Stimulated activated effector memory CD8-positive, alpha-beta T cell treated with anti-CD3 and anti-CD28 coated beads, Interleukin-12 subunit alpha, Interleukin-12 subunit beta, amount 100 ng/mL, for 72 hours (primary cell): ENCODE measurements at places on chromosomes 3 and 15.

DNA sequence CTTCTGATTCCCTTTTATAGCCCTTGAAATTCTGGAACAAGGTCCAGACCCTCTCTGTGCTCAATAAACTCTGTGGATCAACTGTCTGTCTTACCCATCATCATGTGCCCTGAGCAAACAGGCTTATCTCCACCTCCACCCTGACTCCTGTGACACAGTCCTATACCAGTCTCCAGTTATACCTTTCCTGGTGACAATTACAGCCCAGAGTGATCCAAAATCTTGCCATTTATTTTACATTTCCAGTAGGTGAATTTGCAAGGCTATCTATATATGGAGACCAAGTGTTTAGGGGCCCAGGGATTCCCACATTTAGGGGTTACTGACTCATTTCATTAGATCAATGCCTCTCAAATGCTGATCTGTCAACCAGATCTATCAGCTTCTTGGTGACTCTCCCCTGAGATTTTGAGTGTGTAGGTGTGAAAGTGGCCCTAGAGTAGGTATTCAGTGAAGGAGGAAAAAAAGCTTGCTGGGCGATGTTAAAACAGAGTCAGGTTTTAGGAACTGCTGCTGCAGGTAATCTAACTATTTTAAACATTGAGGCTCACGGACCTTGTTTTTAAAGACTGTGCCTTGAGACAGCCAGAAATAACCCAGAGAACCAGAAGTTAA is 229.6 kb upstream of the WNT5A start:
- DNase-seq: no peak

GRCh38 chr3:114743746-114744485 is 403.2 kb downstream of the ZBTB20 start:
- no peak for DNase-seq

GRCh38 chr15:69861331-69862171 is 236.2 kb downstream of the TLE3 start:
- no peak for DNase-seq

DNA sequence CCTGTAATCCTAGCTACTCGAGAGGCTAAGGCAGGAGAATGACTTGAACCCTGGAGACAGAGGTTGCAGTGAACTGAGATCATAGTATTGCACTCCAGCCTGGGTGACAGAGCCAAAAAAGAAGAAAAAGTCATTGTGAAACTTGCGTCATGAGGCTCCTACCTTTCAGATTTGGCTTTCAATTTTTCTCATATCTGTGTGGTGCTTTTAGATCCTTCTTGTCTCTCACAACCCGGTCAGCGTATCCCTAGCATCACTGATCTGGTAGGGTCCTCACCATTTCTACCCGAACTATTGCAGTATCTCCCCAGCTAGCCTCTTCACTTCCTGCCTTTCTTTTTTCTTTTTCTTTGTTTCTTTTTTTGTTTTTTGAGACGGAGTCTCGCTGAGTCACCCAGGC is 21.6 kb upstream of the GCNT3 start:
- peak; percentile 56 for DNase-seq

- no peak for DNase-seq
Measured at GRCh38 chr3:185129083-185129482, 23.8 kb downstream of the C3orf70 start.

GRCh38 chr3:143751643-143752178 is 96.6 kb downstream of the SLC9A9 start:
- DNase-seq: no peak

- DNase-seq: no peak
Measured at GRCh38 chr3:94336046-94336753, 273.3 kb downstream of the NSUN3 start.

DNA sequence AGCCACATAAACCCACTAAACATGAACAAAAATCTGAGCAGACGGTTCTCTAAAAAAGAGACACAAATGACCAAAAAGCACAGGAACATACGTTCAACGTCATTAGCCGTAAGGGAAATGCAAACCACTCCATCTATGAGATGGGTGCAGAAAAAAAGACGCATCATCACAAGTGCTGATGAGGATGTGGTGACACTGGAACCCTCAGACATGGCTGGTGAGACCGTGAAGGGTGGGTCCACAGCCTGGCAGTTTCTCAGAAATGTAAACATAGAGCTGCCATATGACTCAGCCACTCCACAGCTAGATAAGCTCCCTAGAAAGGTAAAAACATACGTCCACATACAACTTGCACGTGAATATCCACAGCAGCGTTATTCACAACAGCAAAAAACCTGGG is 23.3 kb downstream of the PCSK6 start:
- no peak for DNase-seq

GRCh38 chr15:87767516-87767915 is 489.0 kb downstream of the NTRK3 start:
- DNase-seq: no peak

DNA sequence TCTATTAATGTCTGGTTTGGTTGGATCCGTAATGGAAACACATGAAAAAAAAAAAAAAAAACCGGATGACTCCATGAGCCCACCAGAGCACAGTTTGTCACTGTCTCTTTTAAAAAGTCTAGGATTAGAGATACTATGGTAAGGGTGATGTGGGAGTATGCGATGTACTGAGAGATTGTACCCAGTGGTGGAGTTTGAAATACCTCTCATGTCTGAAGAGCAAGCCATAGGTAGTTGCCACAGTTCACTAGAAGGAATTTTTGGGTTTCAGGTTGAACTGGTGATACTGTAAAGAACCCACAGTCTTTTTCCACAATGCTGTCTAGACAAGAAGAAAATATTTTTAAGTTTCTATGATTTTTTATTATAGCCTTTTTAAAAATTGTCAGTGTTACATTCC is 132.9 kb downstream of the KLHL25 start:
- DNase-seq: no peak

DNA sequence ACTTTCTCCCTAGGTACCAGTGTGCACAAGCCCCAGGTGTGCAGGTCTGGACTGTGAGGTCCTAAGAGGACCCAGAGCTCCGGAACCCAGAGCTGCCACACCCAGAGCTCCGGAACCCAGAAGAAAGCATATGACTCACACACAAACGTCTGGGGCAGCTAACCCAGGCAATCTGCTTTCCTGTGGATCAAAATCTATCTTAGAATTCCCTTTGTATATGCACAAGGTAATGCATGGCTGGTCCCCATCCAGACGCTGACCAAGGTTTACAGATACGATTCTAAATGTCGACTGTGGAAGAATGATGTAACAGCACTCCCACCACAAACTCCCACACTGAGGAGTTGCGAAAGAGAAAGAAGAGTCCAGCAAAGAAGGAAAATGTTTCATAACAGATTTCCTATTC is 15.7 kb downstream of the KCNMB2 start:
- DNase-seq: no peak

DNA sequence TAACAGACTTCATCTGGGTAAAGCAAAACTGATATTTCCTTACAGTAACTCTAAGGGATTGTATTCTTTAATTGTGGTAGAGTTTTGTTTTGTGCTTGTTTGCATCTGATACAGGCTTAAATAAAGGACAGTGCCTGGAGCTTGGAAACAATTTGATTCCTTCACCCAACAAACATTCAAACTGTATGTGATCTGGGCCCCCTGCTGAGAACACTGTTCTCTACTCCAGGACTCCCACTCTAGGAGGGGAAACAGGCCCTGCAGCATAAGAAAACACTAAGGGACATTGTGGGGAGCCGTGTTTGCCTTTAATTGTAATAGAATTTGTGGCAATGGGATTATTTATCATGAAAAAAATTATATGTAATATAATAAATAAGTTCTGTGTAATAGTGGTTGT is 56.9 kb downstream of the CTDSPL start:
- DNase-seq: no peak

GRCh38 chr3:23221136-23221535 is 18.0 kb downstream of the UBE2E2 start:
- DNase-seq: no peak

GRCh38 chr3:54939557-54940300 is 11.9 kb upstream of the LRTM1 start:
- no peak for DNase-seq

DNA sequence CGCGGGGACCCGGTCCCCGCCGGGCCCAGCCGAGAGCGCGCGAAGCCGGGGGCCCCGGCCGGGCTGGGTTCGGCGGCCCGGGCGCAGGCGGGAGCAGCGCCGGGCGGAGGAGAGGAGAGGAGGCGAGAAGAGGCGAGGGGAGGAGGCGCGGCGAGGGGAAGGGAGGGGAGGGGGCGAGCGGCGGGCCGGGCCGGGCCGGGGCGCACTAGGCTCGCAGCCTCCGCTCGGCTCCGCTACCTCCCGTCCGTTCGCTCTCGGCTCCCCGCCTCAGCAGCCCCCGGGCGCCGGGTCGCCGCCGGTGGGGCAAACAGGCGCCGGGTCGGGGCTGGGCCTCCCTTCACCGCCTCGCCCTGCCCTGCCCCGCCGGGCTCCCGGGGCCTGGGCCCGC is 351 bp downstream of the INSYN1 start:
- DNase-seq: no peak

DNA sequence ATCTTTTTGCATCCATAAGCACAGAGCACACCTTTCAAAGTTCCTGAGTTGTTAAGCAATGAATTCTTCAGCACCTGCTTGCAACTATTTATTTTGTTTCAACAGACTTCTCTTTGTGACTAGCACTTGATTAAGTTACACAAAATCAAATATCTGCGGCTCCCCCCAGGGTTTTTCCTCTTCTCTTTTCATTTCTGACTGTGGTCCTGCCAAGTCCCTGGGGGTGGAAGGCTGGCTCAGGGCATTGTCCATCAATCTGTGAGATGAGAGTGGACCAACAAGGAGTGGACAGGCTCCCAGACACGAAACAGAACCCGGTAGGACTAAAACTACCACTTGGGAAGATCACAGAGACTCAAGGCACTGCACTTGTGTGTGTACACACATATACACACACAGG is 96.8 kb downstream of the GABRB3 start:
- no peak for DNase-seq

DNA sequence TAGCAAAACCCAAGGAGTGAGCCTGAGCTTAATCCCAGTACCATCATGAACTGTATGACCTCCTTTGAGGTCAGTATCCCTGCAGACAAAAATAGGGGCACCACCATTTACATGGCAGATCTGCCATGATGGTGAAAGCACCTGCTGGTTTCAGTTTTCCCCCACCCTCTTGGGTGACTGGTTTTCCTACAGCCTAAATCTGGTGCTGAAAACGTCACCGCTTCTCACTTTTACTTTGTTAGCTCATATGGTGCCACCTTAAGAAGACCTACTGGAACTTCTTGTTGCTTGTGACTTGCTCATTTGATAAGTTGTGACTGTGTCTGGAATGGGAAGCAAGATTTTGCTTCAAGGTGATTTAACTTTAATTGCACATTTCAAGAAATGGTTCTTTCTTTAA is 5.1 kb downstream of the PPP1R2 start:
- peak; percentile 61 for DNase-seq

- DNase-seq: no peak
Measured at GRCh38 chr3:188152660-188153436, 1.1 kb upstream of the LPP start.

- no peak for DNase-seq
Measured at GRCh38 chr15:60091157-60091556, 87.0 kb downstream of the FOXB1 start.

GRCh38 chr3:47645551-47645950 is 66.9 kb upstream of the CSPG5 start:
- DNase-seq: no peak

DNA sequence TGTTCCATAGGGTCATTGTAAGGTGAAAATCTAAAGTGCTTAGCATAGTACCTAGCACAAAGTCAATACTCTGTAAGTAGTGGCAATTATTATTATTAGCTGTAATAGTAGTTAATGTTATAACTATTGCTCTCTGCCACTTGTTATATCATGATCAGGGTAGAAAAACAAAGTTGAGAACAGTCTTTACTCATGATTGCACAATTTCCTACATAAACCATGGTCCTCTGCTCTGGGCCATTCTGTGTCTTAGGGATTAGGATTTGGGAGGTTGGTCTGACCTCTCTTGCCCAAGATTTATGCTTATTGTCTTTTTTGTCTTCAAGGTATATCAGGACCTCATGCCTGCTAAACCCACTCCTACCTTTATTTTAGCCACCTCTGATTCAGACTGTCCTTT is 4.3 kb upstream of the LRRC58 start:
- DNase-seq: no peak

DNA sequence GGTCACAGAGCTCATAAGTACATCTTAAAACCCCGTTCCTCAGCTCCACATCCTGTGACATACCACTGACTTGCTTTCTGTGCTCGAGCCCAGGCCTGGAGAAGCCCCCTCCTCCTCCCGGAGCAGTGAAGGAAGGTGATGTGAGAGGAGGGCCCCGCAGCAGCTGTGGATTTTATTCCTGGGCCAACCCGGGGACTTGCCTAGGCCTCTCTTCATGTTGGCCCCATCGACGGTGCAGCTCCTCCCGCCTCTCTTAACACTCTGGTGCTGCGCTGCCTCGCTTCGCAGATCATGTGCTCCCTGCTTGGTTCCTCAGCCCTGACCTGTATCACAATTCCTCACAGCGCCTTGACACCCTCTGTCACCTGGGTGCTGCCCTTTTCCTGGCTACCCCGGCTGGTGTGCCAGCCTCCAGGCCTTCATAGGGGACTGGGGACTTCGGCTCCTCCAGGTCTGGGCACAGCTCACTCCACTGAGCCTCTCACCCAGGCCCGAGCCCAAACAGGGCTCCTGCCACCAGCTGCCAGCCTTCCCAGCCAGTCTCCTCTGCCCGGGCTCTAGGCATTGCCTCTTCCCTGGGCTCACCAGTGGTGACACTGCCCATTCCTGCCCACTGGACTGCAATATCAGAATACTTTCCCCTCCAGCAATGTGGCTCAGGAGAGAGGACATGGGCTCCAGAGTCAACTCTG is 21.5 kb downstream of the MAGEF1 start:
- no peak for DNase-seq

DNA sequence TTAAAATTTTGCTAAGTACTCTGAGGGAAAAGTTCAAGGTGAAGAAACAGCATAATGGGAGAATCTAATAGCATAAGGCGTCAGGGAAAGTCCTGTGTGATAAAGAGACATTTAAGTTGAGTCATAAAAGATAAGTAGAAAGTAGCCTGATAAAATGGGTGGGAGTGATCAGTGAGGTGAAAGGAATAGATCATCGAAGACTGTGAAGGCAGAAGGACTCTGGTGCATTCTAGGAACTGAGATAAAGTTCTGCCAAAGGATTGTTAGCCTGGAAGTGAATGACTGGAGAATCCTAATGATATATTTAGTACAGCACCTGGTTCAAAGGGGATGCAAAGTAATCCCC is 149.9 kb downstream of the CFAP20DC start:
- DNase-seq: no peak

DNA sequence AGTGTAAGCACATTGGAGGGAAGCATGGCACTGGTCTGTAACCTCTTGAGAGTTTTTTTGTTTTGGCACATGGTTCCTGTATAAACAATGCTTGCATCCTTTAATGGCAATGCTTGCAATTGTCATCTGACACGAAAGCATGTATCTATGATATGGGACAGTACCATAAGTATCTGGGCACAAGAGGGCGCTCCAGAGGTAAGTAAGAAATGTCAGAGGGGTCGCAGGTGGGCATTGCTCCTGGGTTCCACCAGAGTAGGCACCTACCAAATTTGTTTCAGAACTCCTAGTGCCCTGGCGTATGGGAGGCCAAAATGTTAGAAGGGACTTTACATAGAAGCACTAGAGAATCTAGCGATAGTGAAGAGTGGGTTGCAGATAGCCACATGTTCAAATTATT is 58.7 kb upstream of the BCHE start:
- DNase-seq: no peak
